ENCODE measurements at places on chromosomes 16 and 17. TPM values are rescaled to one million over a fixed set of nuclear protein-coding genes. Genes with fewer than 3 reads are reported as not detected.

ATP2A1 gene
- 0.18 TPM for total RNA-seq

RUNDC3A gene
- not detected for total RNA-seq

NACA2 gene
- not detected for total RNA-seq

TLCD1 gene
- total RNA-seq: not detected

DNA sequence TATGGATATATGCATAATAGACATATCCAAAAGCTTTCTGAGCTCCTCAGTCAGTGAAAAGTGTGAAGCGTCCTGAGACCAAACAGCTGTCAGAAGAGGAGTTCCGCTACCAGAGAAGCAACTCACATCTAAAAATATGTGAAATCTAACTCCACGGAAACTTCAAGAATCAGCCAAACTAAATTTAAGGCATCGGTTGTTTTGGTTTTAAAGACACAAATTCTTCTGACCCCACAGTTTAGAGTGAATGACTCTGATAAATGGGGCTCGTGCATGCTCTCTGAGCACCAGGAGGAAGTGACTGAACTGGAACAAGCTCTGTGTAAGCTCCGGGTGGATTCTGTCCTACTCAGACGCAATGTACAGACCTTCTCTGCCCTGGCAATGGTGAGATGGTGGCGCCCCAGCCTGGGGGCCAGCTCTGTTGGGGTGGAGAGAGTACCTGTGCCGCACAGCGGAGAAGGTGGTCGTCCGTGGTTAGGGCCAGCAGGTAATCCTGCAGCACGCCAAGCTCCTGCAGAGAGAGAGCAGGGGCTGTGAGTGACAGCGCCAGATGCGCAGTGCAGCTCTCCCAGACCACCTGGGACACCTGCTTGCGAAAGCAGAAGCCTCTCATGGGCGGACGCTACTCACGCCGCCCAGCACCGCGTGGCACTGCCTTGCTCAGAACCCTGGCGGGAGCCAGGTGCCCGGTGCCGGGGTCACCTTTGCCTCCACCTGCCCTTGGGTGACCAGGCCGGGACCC lies 44.4 kb upstream of the ATP2A3 start:
- no peak for DNase-seq

DNA sequence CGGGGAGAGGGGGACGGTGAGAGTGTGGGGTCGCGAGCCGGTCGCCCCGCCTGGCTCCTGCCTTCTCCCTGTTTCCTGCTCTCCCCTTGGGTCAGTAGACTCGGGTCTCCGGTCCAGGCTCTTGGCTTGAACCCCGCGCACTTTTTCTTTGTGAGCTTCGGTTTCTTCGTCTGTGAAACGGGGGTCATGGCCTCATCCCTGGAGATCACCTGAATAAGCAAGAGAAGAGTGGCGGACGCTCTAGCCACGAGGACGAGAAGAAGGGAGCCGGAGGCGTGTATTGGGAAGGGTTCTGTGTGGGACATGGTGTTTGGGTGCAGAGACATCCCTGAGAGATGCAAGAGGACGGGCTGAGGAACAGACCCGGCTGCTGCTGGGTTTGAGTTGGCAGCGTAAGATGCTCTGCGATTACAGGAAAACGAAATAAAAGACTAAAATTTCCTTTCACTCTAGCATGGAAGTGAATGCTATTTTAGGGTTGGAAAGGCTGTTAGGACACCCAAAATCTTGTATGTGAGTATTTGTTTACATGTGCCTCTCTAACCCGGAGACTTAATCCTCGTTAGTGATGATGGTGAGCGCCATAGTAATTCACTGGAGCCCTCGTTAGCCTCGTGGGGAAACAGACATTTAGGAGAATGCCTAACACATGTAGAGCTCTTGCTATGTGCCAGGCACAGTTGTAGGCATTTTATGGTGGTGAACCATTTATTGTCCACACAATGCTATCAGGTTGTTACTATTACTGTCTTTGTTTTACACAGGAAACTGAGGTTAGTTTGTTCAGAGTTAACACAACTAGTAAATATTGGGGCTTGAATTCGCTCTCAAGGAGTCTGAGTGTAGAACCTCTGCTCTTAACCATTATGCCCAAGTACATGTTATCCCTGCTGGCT lies 646 bp downstream of the KIF22 start:
- no peak for DNase-seq

DNA sequence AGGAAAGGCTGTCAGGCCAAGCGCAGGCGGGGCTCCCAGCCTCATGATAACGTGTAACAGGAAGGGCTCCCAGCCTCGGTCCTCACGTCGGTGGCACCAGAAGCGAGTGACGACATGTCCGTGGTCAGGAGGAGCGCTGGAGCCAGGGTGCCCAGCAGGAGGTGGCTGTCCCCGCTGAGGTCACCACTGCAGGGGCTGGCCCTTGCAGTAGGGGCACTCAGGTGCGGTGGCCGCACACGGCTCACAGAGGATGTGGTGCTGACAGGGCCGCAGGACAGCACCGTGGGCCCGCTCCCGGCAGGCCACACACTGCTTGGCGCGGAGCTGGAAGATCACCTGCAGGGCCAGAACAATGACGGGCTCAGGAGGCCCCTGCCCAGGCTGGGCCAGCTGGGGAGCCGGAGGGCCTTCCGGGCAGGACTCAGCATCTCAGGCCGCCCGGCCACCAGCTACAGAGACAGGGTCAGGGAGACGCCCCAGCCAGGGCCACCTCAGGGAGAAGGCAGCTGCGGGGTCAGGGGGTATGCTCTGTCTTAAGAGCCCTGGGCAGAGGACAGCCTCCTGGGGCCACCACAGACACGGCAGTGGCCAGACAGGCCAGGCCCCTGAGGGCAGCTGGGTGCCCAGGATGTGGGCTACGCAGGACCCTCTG lies 14.5 kb downstream of the GNPTG start:
- no peak for DNase-seq

- no peak for DNase-seq
These were observed 27.1 kb downstream of the MMD start for GRCh38 chr17:55394357-55395021.

DNA sequence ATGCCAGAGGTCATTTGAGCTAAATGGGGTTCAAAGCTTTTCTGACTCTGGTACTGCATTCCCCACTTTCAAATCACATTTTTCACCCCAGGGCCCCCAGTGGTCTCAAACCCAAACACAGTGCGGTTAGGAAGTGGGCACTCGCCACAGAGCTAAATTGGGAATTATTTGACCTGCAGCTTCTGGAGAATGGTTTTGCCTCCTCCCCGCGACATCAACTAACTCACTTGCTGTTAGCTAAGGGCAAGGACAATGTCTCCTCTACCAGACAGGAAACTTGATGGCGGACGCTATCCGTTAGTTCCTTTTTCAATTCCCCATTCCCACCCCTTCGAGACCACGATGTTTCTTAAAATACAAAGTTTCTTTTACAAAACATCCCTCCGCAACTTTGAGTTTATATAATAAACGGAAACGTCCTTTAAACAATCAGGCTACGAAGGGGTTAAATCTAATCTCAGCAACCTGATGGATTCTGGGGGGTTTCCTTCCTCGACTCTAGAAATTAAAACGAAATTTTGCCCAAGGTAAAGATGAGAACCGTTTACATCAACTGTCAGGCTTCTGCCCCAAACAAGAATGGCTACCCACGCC lies 500 bp upstream of the KAT7 start:
- no peak for DNase-seq

GRCh38 chr17:61361084-61361483 lies 38.6 kb upstream of the TBX2 start:
- DNase-seq: peak; percentile 83

DNA sequence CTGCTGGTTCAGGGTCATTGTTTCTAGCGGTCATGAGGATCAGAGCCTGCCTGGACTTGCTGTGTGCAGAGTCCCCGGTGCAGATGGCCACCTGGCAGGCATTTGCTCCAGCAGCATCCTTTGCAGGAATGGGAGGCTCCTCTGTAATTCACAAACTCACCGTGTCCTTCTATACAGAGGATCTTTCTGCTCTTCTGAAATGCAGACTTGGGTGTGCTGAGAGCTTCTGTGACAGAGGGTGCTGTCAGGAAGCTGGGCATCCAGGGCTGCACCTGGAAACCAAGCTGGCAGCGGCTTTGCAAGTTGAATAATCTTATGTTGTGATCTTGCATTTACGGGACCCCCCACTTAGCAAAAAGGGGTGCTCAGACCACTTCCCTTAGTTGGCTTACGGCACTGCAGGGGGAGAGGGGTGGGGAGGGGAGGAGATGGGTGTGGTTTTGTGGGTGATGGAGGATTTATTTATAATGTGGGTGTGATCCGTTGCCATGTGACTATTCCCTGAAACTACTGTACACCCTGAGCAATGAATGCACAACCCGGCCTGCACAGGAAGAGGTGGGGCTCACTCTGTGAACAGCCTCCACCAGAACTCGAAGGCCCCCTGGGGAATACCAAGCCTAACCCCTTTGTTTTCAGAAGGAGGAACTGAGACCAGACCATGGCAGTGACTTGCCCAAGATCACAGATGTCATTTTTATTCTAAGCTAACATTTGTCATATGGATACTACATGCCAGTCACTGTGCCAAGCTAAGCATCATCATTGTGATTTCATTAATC lies 178.3 kb downstream of the PRKCB start:
- no peak for DNase-seq

GRCh38 chr17:69320908-69321238 lies 6.1 kb downstream of the ABCA5 start:
- DNase-seq: no peak

- DNase-seq: no peak
These were observed 86.8 kb downstream of the USP32 start for GRCh38 chr17:60305141-60305540.

GRCh38 chr17:72110231-72110941 lies 10.4 kb upstream of the SOX9 start:
- DNase-seq: no peak

GRCh38 chr16:10684511-10685151 lies 10.1 kb downstream of the TEKT5 start:
- no peak for DNase-seq

GRCh38 chr16:61890386-61890785 lies 145.9 kb downstream of the CDH8 start:
- no peak for DNase-seq

- no peak for DNase-seq
These were observed 9.8 kb downstream of the CBFA2T3 start for GRCh38 chr16:88966986-88967829.

DNA sequence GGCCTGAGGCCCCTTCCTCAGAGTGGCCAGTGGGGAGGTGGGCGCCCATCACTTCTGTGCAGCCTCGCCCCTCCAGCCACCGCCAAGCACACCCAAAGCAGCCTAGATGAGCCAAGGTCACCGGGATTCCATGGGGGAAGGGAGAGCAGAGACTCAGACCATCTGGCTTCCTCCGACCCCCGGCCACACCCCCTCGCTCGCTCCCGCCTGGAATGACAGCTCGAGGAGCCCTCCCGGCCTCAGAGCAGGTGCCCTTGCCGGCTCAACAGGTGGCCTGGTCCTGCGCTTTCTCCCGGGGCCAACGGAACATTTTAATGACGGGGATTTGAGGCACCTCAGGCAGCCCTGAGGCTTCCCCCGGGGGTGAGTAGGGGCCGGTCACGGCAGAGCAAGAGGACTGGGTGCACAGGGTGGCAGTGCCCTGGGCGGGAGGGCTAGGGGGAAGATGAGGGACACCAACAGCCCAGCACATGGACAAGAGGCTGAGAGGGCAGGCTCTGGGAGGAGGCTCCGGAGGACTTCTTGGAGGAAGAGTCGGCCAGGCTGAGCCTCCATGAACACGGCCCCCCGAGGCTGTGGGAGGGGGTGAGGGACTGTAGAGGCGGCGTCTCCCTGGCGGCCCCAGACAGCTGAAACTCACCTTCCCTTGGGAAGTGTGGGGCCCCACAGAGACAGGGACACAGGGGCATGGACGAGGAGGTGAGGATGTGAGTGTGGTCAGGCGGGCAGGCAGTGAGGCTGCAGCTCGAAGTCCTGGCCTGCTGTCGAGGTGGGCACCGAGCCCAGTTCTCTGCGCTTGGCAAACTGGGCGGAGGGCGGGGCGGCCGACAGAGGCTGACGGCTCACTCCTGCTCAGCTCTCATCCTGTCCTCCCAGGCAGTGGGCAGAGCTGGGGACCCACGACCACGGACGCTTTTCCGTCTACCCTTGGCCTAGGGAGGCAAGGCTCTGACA lies 12.5 kb upstream of the C1QTNF8 start:
- peak; percentile 34 for DNase-seq

- peak; percentile 86 for DNase-seq
These were observed 8.8 kb downstream of the CTRB2 start for GRCh38 chr16:75198135-75198600.

DNA sequence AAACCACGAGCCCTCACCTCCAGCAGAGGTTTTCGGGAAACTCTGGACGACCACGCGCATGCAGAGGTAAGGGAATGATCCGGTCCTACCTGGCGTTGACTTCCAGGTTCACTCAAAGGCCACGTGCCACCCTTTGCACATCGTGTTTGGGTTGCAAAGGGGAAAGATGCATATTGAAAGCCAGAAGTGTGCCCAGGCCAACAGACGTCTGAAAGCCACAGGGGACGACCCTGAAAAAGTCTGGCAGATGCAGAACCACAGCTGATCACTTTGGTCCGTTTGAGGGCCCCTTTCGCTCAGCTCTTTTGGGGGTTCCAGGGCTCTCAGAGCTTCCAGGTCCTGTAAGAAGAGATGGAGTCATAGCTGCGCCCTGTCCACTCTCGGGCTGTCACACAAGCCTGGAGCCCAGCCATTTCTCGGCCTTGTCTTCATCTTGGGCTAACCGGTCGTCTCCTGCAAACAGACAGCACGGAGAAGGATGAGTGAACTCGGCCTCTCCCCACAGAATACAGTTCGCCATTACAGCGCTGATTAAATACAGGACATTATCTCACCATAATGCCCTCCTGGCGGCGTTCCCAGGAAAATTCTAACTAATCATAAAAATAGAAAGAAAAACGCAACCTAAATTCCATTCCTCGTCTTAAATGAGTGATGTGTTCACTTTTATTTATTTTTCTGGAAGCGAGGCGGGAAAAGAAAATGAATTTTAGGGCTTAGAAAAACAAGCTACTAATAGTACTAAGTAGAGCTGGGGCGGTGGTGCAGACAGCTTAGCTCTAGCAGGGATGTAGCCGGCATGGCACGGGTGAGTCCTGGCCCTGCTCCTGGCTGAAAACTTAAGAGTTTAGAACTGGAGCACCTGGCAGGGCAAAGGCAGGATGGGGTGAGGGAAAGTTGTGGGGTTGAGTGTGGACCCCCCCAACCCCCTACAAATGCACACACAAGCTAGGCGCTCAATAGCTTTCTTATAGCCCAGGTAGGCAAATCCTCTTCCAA lies 45.5 kb upstream of the ZFHX3 start:
- peak; percentile 29 for DNase-seq

DNA sequence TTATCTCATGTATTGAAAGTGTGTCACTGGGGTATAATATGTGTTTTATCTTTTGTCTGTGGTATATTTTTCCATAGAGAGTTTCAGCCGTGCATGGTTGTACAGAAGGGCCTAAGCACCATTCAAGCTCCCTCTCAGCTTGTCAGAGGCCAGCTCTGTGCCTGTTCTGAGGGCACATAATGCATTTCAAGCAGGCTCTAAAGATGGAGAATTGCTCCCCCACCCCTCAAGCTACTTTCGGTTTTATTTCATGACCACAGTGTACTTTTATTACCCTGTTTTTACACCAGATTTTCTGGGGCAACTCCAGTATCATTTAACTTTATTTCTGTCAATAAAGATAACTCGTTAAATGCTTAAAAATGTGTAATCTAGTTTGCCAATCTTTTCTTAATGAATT lies 131.7 kb downstream of the SHISA6 start:
- DNase-seq: no peak

- DNase-seq: peak; percentile 96
These were observed 2.5 kb downstream of the KRT32 start for GRCh38 chr17:41464682-41465081.

All from fibroblast of the aortic adventitia (primary cell).